ENCODE measurements at places on chromosomes 13 and 19.

DNA sequence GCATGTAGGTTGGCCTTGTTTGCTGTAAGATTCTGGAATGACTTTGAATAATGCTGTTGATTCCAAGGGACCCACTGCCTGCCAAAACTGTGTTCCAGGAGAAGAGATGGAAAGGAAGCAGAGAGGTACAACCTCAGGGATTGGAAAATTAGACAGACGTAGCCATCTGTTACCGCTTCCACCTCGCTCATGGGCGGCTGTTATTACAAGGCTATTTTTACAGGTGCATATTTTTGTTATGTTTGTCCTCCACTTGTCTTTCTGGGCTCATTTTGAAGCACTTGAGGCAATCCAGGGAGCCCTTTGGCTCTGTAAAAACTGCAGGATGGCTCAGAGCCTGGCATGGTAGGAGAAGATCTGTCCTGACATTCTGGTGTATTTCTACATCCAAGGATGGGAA is 276.4 kb upstream of the TMTC4 start:
- DNase-seq = no peak

DNA sequence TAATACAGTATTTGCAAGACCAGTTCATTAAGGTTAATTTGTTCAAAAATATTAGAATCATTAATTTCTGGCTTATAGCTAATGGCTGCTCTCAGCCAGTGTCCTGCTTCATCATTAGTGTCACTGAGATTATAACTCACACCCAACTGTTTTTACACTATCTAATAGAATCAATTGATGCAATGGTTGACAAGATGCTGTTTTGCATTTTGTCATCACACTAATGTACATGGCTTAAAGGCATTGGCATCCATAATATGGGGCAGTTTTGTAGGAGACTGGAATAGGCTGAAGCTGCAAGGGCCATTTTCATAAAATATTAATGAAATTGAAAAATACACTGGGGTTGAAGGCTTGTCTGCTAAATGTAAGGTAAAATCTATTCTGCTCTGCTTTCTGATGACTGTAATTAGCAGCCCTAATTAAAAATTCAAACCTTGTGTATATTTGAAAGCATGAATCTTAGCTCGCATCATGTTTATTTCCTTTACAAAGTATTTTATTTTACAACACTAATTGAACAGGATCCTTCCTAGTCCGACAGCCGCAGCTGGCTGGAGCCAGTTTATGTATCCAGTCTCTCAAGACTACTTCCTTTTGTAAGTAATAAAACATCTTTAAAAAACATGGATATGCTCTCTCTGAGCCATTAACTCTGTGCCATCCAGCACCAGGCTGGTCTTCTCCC is 296.7 kb downstream of the POU4F1 start:
- no peak for DNase-seq

- no peak for DNase-seq
These were observed 261.6 kb downstream of the SLITRK1 start for GRCh38 chr13:83620530-83621220.

DNA sequence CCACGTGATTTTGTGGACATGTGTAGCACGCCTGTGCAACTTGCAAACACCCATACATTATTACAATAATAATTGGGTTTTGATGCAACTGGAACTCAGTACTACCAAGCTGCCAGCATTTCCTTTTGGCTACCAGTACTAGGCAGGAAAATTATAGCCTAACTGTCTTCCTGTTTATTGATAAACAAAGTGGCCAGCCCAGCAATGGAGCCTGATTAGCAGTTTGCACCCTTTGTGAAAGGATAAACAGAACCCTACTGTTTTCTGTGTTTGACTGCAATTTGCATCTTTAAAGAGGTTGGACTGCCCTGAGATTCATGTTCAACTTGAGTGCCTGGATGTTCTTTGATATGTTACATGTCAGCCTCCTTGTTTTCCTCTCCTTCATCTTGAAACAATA is 173.9 kb downstream of the ZIC5 start:
- no peak for DNase-seq

DNA sequence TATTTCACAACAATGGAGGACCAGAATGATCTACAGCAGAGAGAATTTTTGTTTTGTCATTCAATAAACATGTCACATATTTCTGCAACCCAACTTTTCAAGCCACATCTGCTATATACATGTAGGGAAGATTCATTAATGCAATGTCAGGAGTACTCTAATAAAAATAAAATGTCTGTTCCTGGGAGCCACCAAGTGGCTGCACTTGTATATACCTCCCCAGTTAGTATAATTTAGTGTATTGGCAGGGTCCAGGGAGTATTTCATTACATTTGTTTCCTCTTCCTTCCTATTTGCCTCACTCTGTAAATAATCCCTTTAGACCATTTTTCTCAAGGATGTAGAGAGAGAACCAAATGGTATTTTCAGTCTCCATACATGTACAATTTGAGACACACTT is 1169.0 kb downstream of the DIAPH3 start:
- no peak for DNase-seq

DNA sequence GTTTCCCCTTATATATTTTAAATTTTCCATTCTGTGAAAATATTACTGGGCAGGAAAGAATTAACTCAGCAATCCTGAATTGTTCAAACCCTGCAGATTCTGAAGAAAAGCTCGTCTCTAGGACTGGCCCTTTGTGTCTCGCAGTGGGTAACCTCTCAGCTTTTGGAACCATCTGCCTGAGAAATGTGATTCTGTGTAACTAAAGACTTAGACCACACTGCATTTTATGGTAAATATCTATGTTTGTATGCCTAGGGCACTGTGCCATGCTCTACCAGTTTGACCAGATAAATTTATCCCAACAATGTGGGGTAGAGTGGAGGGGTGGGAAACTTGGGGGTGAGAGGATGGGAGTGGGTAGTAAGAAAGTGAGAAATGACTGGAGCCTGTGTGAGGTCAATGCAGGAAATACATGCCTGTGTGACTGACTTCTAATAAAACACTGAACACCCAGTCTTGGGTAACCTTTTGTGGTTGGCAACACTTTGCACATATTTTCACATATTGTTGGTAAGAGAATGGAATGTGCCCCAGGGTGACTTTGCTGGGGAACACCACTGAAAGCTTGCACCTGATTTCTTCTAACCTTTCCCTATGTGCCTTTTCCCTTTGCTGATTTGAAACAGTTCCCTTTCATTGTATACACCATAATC is 1181.9 kb downstream of the OLFM4 start:
- no peak for DNase-seq

GRCh38 chr19:1853295-1854038 is 5.2 kb upstream of the REXO1 start:
- no peak for DNase-seq

DNA sequence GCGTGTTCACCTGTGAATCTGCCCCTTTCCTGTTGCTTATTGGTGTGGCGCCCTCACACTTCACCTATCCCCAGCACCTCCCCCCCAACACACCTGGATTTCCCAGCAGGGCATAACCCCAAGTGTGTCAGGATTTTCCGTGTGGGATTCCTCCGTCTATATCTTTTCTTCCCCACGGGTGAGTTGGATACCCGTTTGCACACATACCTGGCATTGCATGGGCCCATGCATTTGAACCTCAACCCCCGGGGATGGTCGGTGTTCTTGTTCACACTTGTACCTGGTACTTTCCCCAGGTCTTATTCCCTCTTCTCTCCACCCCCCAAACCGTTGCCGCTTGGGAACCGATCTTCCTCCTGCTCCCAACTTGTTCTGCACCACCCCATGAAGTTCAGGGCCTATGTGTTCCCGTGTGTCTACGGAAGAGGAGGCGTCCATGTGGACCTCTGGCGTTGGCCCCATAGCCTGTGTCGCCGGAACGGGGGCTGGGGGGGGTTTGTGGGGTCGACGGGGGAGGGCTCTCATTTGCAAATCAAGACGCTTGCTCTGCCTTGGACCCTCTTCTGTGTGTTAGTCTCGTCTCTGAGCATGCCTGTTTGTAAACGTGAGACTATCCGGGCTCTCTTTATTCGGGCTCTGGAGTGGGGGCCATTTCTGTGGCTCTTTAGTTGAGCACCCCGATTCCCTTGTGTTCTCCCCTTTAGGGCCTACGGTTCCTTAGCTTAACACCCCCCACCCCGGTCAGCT is 1.7 kb downstream of the PRR12 start:
- DNase-seq = no peak

DNA sequence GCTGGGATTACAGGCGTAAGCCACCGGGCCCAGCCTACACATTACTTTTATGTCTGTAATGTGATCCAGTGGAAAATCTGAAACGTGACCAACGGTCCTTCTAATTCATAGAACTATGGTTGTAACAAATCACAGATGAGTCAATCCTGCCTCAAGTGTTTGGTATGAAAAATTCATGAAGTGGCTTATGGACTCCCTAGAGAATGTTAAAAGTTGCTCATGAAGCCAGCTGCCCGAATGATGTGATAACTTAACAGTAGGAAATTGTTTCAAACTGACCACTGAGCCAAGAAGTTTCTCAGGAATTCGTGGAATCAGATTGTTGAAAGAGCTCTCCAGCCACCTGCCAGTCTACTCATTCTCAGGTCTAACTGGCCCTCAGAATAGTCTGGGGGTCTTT is 59.4 kb upstream of the FARP1 start:
- peak; percentile 95 for DNase-seq

GRCh38 chr13:76296751-76297150 is 589.5 kb downstream of the KCTD12 start:
- DNase-seq = no peak

- DNase-seq = no peak
These were observed 49.9 kb downstream of the UGGT2 start for GRCh38 chr13:96003304-96003703.

- DNase-seq = no peak
These were observed 52.8 kb downstream of the ELF1 start for GRCh38 chr13:40966298-40966697.

GRCh38 chr13:58767566-58767965 is 1136.0 kb downstream of the PCDH17 start:
- no peak for DNase-seq

DNA sequence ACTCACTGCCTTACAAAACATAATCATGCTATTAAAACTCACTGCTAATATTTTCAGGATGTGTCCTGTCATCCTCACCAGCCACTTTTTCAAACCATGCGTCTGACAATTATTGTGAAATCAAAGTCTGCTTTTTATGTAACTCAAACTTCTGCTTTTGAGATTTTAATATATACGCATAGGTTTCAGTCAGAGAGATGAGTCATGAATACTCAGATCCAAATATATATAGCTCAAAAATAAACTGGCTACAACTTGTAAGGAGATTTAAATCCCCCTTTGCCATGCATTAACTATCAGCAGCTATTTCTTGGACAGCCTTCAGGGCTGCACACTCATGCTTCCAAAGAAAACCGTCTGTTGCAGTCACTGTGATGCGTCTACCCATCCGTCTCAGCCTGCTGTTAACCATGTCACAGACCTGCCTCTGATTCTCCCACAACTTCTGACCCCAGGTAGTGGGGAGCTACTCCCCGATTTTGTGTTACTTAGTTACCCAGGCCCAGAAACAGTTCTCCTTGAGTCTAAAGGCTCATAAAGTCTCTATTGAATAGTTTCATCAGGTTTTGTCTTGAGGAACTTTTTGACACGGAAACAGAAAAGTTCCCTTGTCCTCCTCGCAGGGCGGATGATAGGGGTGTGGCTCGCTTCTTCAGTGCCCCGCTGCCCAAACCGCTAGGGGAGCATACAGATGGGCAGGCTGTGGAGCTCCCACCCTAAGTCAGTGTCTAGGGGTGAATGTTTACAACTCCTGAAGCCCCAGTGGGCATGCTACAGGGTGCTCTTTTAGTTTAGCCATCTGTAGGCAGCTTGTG is 33.8 kb upstream of the SGCG start:
- DNase-seq = no peak

GRCh38 chr19:48814895-48815294 is 4.1 kb upstream of the BCAT2 start:
- DNase-seq = no peak

GRCh38 chr19:15995536-15995935 is 46.7 kb downstream of the OR10H4 start:
- DNase-seq = no peak

DNA sequence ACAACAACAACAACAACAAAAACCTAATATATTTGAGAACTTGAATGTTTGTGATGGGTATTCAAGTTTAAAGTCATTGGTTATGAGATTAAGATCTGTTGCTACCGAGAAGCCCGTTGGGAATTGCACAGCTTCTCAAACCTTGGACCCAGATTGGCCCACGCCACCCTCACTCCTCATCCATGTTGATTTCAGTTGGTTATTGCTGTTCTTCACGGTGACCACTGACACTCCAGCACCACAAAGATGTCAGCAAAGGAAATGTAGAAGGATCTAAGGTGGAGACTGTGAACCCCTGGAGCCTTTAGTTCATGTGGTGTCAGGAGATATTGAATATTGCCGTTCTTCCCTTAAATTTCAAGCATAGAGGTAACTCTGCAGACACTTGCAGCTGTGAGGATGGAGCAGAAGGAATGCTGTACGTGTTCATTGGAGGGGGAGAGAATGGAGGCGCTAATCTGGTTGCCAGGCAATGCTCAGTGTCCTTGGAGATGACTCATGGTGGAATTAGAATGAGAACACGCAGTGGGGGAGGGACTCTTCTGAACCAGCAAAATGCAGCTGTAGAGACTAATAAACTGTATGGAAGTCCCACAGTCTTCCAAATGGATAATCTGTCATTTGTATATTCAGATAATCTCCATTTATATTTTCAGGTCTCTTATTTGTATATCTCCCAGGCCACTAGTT is 20.8 kb upstream of the ZNF835 start:
- no peak for DNase-seq

DNA sequence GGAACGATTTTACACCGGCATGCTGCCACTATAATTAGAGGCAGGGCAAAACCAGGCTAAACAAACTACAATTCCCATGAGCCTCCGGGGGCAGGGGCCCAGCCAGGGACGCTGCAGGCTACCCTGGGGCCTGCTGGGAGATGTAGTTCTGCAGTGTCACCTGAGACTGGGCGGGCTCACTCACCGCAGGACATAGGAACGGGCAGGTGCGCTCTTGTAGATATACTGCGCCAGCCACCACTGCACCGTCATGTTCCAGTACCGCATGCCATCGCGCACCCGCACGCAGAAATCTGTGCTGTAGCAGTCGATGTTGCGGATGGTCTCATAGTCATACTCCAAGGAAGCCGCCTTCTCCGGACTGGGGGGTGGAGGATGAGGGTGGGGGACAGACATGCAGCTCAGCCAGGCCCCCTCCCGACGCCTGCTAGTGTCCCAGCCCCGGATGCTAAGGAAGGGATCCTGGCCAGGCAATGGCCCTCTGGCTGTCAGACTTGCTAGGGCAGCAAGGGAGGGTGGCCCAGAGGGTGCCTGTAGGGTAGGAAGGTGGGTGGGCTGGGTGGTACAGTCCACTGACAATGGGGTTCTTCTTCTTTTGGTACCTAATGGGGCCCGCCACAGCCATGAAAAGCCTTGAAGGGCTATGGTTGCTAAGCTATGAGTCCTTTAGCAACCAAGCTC is 5.8 kb upstream of the TMC4 start:
- no peak for DNase-seq

GRCh38 chr13:31167490-31167889 is 5.8 kb upstream of the HSPH1 start:
- DNase-seq = no peak

DNA sequence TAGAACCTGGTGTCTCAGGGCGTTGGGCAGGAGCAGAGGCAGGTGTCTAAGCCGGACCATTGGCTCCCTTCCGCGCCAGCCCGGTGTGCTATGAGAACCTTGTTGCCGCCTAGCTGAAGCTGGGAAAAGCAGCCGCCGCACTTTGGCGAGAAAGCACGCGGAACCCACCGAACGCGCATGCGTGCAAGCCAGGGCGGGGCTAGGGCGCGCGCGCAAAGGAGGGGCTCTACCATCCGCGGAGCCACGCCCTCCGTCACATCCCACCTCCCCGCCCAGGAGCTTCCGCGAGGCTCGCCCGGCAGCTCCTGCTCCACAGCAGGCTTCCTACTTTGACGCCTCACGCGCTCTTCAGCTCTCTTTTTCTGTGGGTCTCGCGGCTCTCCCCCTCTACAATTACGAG is 51.3 kb downstream of the WDR87 start:
- DNase-seq = no peak
